Activated T-helper 1 cell treated with anti-CD3 and anti-CD28 coated beads, Interleukin-12 subunit alpha, Interleukin-12 subunit beta, Interleukin-2, Interleukin-4 antibody, amounts not matched to agents 30 ng/mL and 10 ng/mL and 1 ng/mL, durations not matched to agents 14 hours and 24 hours and 36 hours (primary cell): ENCODE measurements at places on chromosomes 16 and 17. TPM values are rescaled to one million over a fixed set of nuclear protein-coding genes. Genes with fewer than 3 reads are reported as not detected.

FBXO39 gene
- 0.29 TPM in 1 of 2 replicates, not detected in the other for total RNA-seq

KRTAP3-1 gene
- total RNA-seq = not detected in 2 replicates

SNAI3 gene
- total RNA-seq = 1.8 and 2.4 TPM in 2 replicates

GRCh38 chr16:50446861-50447260, 78.1 kb upstream of the BRD7 start:
- H3K27ac ChIP-seq = no peak overlapping the region
- no peaks in the 10 kb centered on the region for H3K4me1 ChIP-seq
- no peak overlapping the region for H3K4me3 ChIP-seq
- H3K36me3 ChIP-seq = no peaks in the 10 kb centered on the region
- no peak for DNase-seq
- peaks cover 7% of the 10 kb centered on the region for H3K27me3 ChIP-seq

GRCh38 chr17:29168079-29168758, 12.0 kb downstream of the MYO18A start:
- no peaks in the 10 kb centered on the region for H3K4me1 ChIP-seq
- H3K27ac ChIP-seq = no peak overlapping the region
- no peak for DNase-seq
- H3K4me3 ChIP-seq = no peak overlapping the region

DNA sequence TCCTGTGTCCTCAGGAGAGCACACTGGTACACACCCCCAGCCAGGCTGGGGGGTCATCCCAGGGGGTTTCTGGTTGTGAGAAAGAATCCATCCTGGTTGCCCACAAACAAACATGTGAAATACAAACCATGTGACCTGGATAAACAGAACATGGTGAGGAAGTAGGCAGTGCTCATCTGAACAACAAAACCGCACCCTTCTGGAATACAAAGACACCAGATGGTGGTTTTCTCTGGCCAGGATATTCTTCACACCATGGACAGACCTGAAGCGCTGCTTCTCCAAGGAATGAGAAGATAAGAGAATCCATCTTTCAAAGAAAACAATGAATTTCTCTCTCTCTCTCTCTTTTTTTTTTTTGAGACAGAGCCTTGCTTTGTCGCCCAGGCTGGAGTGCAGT, 302.3 kb downstream of the SLC39A11 start:
- no peaks in the 10 kb centered on the region for H3K27me3 ChIP-seq
- DNase-seq = no peak
- H3K36me3 ChIP-seq = peaks cover 5% of the 10 kb centered on the region
- no peak overlapping the region for H3K4me3 ChIP-seq
- H3K27ac ChIP-seq = no peak overlapping the region

GRCh38 chr17:73482894-73483293, 161.4 kb downstream of the SDK2 start:
- H3K36me3 ChIP-seq = no peaks in the 10 kb centered on the region
- peaks cover 10% of the 10 kb centered on the region for H3K4me1 ChIP-seq
- no peak overlapping the region for H3K4me3 ChIP-seq
- no peak for DNase-seq
- H3K27ac ChIP-seq = no peak overlapping the region

CEP20 gene
- 36.7 and 50.2 TPM in 2 replicates for total RNA-seq

DNA sequence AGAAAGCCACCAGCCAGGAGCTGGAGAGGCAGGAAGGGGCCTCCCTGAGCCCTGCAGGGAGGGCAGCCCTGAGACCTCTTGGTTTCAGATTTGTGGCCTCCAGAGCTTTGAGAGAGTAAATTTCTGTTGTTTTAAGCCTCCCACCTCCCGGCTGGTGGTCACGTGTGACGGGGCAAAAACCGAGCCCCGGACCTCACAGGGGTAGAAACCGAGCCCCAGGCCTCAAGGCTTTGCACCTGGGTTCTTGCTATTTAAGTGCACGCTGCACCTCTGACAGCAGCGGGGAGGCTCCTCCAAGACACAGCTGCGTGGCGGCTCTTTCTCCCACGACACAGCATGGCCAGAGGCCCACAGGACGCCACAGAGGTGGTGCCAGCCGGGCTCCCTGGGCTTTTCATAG, 17.4 kb upstream of the ZC3H18 start:
- H3K27ac ChIP-seq = no peak overlapping the region
- peaks cover 20% of the 10 kb centered on the region for H3K27me3 ChIP-seq
- H3K36me3 ChIP-seq = no peaks in the 10 kb centered on the region
- no peak for DNase-seq
- no peaks in the 10 kb centered on the region for H3K4me1 ChIP-seq

- no peaks in the 10 kb centered on the region for H3K36me3 ChIP-seq
- H3K27ac ChIP-seq = no peak overlapping the region
- H3K4me3 ChIP-seq = no peak overlapping the region
- no peaks in the 10 kb centered on the region for H3K4me1 ChIP-seq
- no peaks in the 10 kb centered on the region for H3K27me3 ChIP-seq
Measured at GRCh38 chr16:34802396-34802795, 1343.0 kb downstream of the TP53TG3F start.

- no peak overlapping the region for H3K27ac ChIP-seq
- peaks cover 23% of the 10 kb centered on the region for H3K4me1 ChIP-seq
- H3K27me3 ChIP-seq = no peaks in the 10 kb centered on the region
- DNase-seq = no peak
- no peak overlapping the region for H3K4me3 ChIP-seq
Measured at GRCh38 chr16:79839466-79840341, 239.2 kb upstream of the MAF start.

GRCh38 chr17:14442798-14443528, 142.1 kb downstream of the HS3ST3B1 start:
- H3K36me3 ChIP-seq = no peaks in the 10 kb centered on the region
- peaks cover 10% of the 10 kb centered on the region for H3K4me1 ChIP-seq

DNA sequence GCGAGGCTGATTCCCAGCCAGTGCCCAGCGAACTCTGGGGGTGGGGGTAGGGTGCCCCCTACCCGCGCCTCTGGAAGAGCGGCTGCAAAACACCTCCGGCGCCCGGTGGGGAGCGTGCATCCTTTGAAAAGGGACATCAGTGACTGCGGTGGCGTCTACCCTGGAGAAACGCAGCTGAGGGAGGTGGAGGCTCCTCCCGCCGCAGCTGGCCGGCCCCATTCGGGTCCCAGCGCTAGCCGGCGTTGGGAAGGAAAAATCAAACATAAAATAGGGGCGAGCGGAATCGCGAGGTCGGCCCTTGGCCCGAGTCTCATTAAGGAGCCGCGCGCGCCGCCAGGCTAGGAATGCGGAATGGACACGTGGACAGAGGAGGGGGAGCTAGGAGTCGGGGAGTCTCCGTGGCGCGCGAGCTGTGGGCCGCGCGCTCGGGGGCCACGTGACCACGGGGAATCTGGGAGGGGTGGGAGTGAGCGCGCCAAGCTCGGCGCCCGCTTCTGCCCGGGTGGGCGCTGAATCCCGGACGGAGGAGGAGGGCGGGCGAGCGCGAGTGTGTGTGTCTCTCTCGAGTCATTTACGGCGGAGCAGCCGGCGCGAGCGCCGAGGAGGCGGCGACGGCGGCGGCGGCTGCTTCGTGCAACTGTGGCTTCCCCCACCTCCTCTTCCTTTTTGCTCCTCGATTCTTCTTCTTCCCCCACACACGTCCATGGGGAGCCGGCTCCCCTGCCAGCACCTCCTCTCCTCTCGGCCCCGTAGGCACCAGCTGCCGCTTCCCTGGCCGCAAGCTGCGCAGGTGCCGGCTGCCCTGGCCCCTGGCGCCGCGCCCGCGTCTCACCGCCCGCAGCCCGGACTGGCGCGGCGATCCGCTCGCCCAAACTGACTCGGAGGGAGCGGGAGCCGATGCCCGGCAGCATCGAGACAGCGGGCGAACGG, at the start of gene TMEM132E:
TMEM132E (plus strand) TSS at position 566 of the 930 bp plus-strand sequence. CDS start 1,495 bp downstream, outside the sequence.
- peak within 1 kb of the TSS; percentile 72 for H3K4me3 ChIP-seq
- H3K27ac ChIP-seq = no peak within 1 kb of the TSS
- H3K27me3 ChIP-seq = peaks cover 71% of the 10 kb centered on the region
- H3K4me1 ChIP-seq = peaks cover 11% of the 10 kb centered on the region
- DNase-seq = no peak

SULT1A2 gene
- total RNA-seq = 0.12 and 0.41 TPM in 2 replicates

DNA sequence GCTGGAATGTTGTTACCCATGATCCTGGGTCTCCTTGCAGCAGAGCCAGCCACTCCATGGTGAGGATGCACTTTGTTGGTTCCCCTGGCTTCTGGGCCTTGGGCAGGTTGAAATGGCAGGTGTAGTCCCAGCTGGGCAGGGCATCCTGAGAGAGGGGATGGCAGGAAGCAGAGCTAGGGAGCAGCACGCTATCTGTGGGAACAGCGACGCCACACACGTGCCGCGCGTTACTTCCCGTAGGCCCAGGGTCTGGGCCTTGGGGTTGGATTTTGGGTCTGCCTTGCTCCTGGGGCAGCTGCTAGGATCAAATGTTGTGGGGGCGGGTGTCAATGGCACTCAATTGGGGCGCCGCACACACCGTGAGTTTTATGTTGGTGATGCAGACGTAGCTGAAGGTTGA, 368.0 kb downstream of the CPPED1 start:
- no peak for DNase-seq
- H3K27ac ChIP-seq = no peak overlapping the region
- no peaks in the 10 kb centered on the region for H3K4me1 ChIP-seq
- peaks cover 2% of the 10 kb centered on the region for H3K36me3 ChIP-seq

- DNase-seq = peak; percentile 81
- H3K36me3 ChIP-seq = peaks cover 31% of the 10 kb centered on the region
- H3K4me1 ChIP-seq = peaks cover 58% of the 10 kb centered on the region
- no peaks in the 10 kb centered on the region for H3K27me3 ChIP-seq
Measured at GRCh38 chr17:18182978-18183333, 672 bp upstream of the ALKBH5 start.

- no peak overlapping the region for H3K27ac ChIP-seq
- peaks cover 28% of the 10 kb centered on the region for H3K36me3 ChIP-seq
- peaks cover 76% of the 10 kb centered on the region for H3K4me1 ChIP-seq
- H3K4me3 ChIP-seq = no peak overlapping the region
Measured at GRCh38 chr17:66526827-66527226, 224.4 kb downstream of the PRKCA start.

- H3K27me3 ChIP-seq = no peaks in the 10 kb centered on the region
- peak; percentile 71 for DNase-seq
- peak overlapping the region; percentile 75 for H3K4me3 ChIP-seq
- H3K4me1 ChIP-seq = peaks cover 45% of the 10 kb centered on the region
Measured at GRCh38 chr17:47205419-47205963, 3.7 kb upstream of the MYL4 start.

- H3K4me3 ChIP-seq = no peak overlapping the region
- H3K4me1 ChIP-seq = no peaks in the 10 kb centered on the region
- no peaks in the 10 kb centered on the region for H3K36me3 ChIP-seq
- no peak for DNase-seq
- H3K27ac ChIP-seq = no peak overlapping the region
Measured at GRCh38 chr16:3246002-3246401, 10.4 kb downstream of the MEFV start.

CCL8 gene
- total RNA-seq = not detected in 2 replicates

GRCh38 chr16:8589900-8590688, at the start of gene TMEM114:
TMEM114 (minus strand) TSS chr16:8590511; CDS start chr16:8589838, 673 bp downstream.
- no peak within 1 kb of the TSS for H3K4me3 ChIP-seq
- no peaks in the 10 kb centered on the region for H3K36me3 ChIP-seq
- H3K27ac ChIP-seq = no peak within 1 kb of the TSS
- DNase-seq = no peak
- H3K4me1 ChIP-seq = no peaks in the 10 kb centered on the region

RFWD3 gene
- total RNA-seq = 112 and 116 TPM in 2 replicates

C17orf50 gene
- total RNA-seq = not detected in 2 replicates

DNA sequence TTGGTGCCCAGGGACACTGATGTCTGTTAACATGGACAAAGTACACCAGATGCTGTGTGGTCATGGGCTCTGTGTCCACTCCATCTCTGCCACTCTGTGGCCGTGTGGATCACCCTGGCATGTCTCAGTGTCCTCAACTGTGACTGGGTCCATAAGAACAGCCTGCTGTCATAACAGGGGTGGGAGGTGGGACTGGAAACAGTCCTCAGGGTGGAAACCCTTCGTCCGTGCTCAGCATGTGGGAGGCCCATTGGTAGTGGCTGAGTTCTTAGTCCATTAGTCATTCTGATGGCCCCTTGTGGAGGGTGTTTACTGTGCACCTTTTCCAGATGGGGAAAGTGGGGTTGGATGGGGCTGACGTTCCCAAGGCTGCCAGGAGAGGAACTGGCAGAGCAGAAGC, 12.8 kb downstream of the FLYWCH2 start:
- H3K4me3 ChIP-seq = no peak overlapping the region
- DNase-seq = no peak
- no peaks in the 10 kb centered on the region for H3K27me3 ChIP-seq
- H3K27ac ChIP-seq = no peak overlapping the region
- no peaks in the 10 kb centered on the region for H3K4me1 ChIP-seq

- no peak for DNase-seq
- no peaks in the 10 kb centered on the region for H3K27me3 ChIP-seq
- H3K36me3 ChIP-seq = peaks cover 18% of the 10 kb centered on the region
- peaks cover 16% of the 10 kb centered on the region for H3K4me1 ChIP-seq
- H3K27ac ChIP-seq = no peak overlapping the region
- H3K4me3 ChIP-seq = no peak overlapping the region
Measured at GRCh38 chr17:75041656-75042280, 5.0 kb downstream of the ATP5PD start.

GRCh38 chr17:46167826-46168569, 25.2 kb downstream of the KANSL1 start:
- H3K4me3 ChIP-seq = no peak overlapping the region
- H3K27me3 ChIP-seq = no peaks in the 10 kb centered on the region
- no peak overlapping the region for H3K27ac ChIP-seq
